Naive thymus-derived CD4-positive, alpha-beta T cell (primary cell): ENCODE measurements at places on chromosomes 6 and 20.

- H3K4me1 ChIP-seq, result no peaks in the 10 kb centered on the region
- H3K27ac ChIP-seq, result no peak overlapping the region
- DNase-seq, result no peak
Observed at GRCh38 chr6:100023798-100024197, 29.8 kb upstream of the MCHR2 start.

- H3K4me1 ChIP-seq, result peaks cover 4% of the 10 kb centered on the region
- H3K36me3 ChIP-seq, result no peaks in the 10 kb centered on the region
- no peak overlapping the region for H3K4me3 ChIP-seq
- DNase-seq, result no peak
- no peak overlapping the region for H3K27ac ChIP-seq
Observed at GRCh38 chr6:33029328-33030184, 20.2 kb upstream of the HLA-DOA start.

GRCh38 chr6:36020154-36020553, 4.3 kb downstream of the SLC26A8 start:
- no peak overlapping the region for H3K27ac ChIP-seq
- H3K4me1 ChIP-seq, result no peaks in the 10 kb centered on the region
- no peak overlapping the region for H3K4me3 ChIP-seq
- no peaks in the 10 kb centered on the region for H3K36me3 ChIP-seq

DNA sequence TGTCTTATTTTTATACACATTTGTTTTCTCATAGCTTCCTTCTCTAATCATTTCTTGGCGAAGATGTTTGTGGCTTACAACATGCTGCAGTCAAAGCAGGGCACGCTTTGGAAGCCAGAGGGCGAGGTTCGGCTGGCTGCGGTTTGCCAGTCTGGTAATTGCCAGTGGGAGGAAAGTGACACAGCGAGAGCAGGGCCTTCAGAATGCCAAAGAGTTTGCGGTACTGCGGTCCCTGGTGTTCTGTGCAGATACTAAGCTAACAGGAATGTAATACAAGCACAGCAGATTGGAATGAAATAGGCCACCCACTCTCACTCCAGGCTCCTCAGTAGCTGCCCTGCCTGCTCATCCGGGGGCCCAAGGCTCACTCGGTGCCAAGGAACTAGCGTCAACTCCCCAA, 58.7 kb upstream of the TGM3 start:
- H3K27me3 ChIP-seq, result no peaks in the 10 kb centered on the region
- H3K27ac ChIP-seq, result no peak overlapping the region
- no peak for DNase-seq
- no peaks in the 10 kb centered on the region for H3K4me1 ChIP-seq

DNA sequence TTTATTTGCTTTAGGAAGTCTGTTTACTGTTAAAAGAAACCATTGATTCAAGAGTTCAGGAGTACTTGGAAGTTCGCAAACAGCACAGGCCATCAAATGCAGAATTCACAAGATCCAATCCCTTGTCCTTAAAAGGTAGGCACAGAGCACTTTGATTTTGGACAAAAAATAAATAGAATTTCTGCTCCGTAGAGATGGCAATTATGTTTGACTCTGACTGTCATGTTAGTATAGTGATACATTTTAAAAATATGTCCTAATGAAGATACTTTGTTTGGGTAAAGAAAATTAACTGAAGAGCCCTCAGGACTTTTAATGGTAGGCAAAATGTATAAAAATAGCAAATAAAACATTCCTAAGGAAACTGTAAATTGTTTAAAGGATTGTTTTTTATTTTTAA, 113.1 kb downstream of the JAG1 start:
- no peak overlapping the region for H3K4me3 ChIP-seq
- DNase-seq, result no peak
- no peak overlapping the region for H3K27ac ChIP-seq
- no peaks in the 10 kb centered on the region for H3K4me1 ChIP-seq
- H3K27me3 ChIP-seq, result no peaks in the 10 kb centered on the region
- no peaks in the 10 kb centered on the region for H3K36me3 ChIP-seq

GRCh38 chr6:45870531-45870930, 145.1 kb downstream of the CLIC5 start:
- no peak overlapping the region for H3K4me3 ChIP-seq
- no peak for DNase-seq
- no peaks in the 10 kb centered on the region for H3K36me3 ChIP-seq
- no peaks in the 10 kb centered on the region for H3K27me3 ChIP-seq

DNA sequence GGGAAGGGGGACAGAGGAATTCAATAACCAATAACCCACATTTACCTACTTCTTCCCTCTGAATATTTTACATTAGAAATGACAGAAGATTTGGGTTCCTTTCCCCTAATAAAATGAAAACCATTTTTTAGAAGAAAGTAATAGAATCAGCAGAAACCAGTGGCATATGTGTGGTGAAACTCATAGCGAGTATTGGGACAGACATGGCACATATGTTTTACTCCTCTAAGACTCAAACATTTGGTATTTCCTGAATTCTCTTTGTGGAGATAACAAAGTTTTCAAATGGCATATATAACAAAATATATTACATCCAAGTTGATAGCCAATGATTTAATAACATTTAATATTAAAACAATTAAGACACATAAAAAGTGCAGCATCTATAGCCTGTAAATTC, 12.9 kb upstream of the BEND3 start:
- H3K36me3 ChIP-seq, result no peaks in the 10 kb centered on the region
- no peaks in the 10 kb centered on the region for H3K27me3 ChIP-seq
- no peak for DNase-seq
- no peak overlapping the region for H3K27ac ChIP-seq

GRCh38 chr6:96522465-96523009, 931 bp downstream of the UFL1 start:
- DNase-seq, result no peak
- H3K36me3 ChIP-seq, result peaks cover 3% of the 10 kb centered on the region
- peak overlapping the region; percentile 98 for H3K4me3 ChIP-seq
- no peaks in the 10 kb centered on the region for H3K27me3 ChIP-seq

- H3K27me3 ChIP-seq, result no peaks in the 10 kb centered on the region
- peaks cover 10% of the 10 kb centered on the region for H3K4me1 ChIP-seq
- no peak overlapping the region for H3K4me3 ChIP-seq
- H3K27ac ChIP-seq, result no peak overlapping the region
Observed at GRCh38 chr6:47207261-47207660, 102.4 kb downstream of the TNFRSF21 start.

GRCh38 chr20:9311132-9311531, 203.3 kb upstream of the LAMP5 start:
- no peaks in the 10 kb centered on the region for H3K27me3 ChIP-seq
- no peaks in the 10 kb centered on the region for H3K4me1 ChIP-seq
- no peak for DNase-seq
- H3K4me3 ChIP-seq, result no peak overlapping the region
- H3K36me3 ChIP-seq, result no peaks in the 10 kb centered on the region

GRCh38 chr6:150967381-150967780, 101.9 kb downstream of the MTHFD1L start:
- H3K36me3 ChIP-seq, result no peaks in the 10 kb centered on the region
- DNase-seq, result no peak
- H3K4me3 ChIP-seq, result no peak overlapping the region
- H3K27me3 ChIP-seq, result no peaks in the 10 kb centered on the region
- H3K4me1 ChIP-seq, result no peaks in the 10 kb centered on the region
- H3K27ac ChIP-seq, result no peak overlapping the region

GRCh38 chr20:22974354-22974753, 60.8 kb upstream of the SSTR4 start:
- no peak overlapping the region for H3K27ac ChIP-seq
- no peak for DNase-seq
- no peaks in the 10 kb centered on the region for H3K27me3 ChIP-seq
- no peaks in the 10 kb centered on the region for H3K4me1 ChIP-seq
- H3K36me3 ChIP-seq, result no peaks in the 10 kb centered on the region
- no peak overlapping the region for H3K4me3 ChIP-seq
